ENCODE measurements at places on chromosomes 7 and 10.

- no peak for DNase-seq
Observed at GRCh38 chr7:64871761-64872160, 31.3 kb upstream of the ZNF273 start.

- DNase-seq: no peak
Observed at GRCh38 chr10:93222211-93222754, 148.6 kb downstream of the CYP26A1 start.

DNA sequence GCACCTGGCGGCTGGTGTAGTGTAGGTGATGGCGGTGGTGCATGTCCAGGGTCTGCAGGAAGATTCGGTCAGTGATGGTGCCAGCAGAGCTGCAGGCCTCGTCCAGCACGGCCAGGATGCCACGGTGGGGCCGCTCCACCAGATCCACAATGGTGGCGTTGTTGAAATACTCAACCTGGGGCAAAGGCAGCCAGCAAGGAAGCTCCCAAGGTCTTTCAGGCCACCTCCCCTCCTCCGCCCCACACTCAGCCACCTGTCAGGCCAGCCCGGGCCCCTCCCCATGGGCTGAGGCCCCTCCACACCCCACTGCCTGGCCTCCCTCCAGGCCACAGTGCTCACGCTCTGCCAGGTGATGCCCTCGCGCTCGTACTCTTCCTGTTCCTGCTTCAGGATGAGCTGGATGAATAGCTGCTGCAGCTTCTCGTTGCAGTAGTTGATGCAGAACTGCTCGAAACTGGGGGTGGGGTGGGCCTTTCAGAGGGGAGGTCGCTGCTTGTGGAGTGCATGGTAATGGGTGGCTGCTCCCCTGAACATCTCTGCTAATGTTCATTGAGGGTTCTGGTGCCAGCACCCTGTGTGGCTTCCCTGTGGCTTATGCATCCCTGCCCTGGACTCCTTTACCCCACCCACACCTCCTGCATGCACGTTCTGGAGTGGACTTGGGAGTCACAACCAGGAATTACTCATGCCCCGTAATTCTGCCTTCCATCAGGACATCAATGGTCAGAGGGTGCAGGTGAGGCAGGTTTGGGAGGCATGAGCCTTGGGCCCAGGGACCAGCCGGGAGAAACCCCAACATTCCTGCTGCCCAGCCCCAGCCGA lies 8.9 kb downstream of the MYO1G start:
- DNase-seq: no peak

- DNase-seq: no peak
Observed at GRCh38 chr10:101052285-101052684, 9.5 kb upstream of the KAZALD1 start.

GRCh38 chr7:100428199-100428966 lies at the start of gene ZCWPW1:
TSS of gene ZCWPW1 (minus strand) at chr7:100428703. CDS start at chr7:100420649, 8,054 bp downstream.
- peak; percentile 95 for DNase-seq

DNA sequence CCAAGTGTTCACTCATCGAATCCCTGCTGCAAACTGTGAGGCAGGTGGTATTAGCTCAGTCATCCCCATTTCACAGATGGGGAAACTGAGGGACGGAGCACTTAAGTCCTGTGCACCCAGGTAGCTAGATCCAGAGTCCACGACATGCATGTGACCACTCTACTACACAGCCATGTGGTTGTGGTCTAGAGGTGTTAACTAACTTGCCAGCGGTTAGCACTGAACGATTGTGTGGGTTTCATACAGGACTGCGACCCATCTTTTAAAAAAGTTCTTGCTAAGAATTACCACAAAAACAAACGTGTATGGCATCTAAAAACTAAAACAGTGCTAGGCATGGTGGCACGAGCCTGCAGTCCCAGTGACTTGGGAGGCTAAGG lies 16.1 kb upstream of the ABCC2 start:
- DNase-seq: no peak

- no peak for DNase-seq
Observed at GRCh38 chr10:81820418-81820817, 54.6 kb upstream of the NRG3 start.

- no peak for DNase-seq
Observed at GRCh38 chr10:18414061-18414460, 237.3 kb downstream of the NSUN6 start.

DNA sequence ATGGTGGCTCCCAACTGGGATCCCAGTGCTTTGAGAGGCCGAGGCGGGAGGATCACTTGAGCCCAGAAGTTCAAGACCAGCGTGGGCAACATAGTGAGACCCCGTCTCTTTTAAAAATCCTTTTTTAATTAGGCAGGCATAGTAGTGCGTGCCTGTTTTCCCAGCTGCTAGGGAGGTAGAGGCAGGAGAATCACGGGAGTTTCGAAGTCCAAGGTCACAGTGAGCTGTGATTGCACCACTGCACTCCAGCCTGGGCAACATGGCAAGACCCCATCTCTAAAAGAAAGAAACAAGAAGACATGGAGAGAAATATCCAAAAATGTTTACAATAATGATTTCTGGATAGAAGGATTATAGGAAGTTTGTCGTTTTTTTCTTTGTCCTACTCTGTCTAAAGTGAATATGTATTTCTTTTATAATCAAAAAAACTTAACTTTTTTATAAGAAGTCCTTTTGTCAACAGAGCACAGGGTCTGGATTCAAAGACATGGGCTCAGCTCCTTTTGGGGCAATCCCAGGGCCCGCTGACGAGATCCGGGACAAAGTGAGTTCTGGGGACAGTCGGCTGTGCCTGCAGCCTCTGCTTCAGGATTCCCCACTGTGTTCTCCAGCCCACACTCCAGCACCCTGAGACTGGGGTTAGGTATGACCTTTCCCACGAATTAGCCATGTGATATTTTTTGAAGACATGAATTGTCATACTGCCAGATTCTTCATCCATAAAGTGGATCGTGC lies 45.6 kb downstream of the PDGFA start:
- DNase-seq: no peak

- DNase-seq: no peak
Observed at GRCh38 chr7:36045326-36045725, 107.7 kb upstream of the EEPD1 start.

- no peak for DNase-seq
Observed at GRCh38 chr10:8302565-8302964, 248.1 kb downstream of the GATA3 start.

- DNase-seq: no peak
Observed at GRCh38 chr7:82472966-82473365, 29.4 kb upstream of the CACNA2D1 start.

GRCh38 chr7:155584261-155584660 lies 37.9 kb upstream of the CNPY1 start:
- no peak for DNase-seq

- no peak for DNase-seq
Observed at GRCh38 chr7:7785344-7785973, 67.1 kb upstream of the RPA3 start.

DNA sequence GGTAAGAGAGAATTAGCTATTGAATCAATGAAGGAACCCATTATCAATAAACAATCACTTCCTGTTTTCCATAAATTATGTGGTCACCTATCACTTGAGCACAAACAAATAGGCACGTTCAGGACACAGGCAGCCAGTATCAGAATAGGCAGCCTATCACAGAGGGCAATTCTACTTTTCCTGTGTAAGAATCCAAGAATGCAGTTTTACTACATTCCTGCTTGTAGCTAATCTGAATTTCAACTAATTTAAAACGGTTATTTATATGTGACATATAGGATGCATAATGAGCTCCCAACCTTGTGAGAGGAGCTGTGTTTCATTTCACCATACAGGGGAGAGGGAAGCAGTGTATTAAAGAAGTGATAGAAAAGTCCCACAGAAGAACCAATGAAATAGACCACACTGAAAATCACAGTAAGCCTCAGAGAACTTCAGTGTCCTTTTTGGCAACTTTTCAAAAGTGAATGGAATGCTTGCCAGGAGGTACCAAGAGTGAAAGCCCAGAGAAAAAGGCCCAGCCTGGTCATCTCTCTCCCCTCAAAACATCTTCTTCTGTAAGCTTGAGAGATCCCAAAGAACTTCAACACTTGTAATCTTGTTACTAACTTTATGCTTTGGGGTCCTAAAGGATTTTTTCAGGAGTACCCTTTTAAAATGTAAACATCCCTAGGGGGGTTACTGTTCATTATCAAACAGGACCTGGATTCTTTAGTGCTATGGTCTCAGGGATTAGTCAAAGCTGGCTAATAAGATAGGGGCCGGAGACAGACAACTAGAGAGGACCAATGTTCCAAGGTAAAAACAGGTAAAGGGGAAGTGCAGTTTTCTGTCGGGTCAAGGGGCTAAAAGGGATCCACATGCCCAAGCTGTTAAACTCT lies 1.3 kb downstream of the IMMP2L start:
- no peak for DNase-seq

DNA sequence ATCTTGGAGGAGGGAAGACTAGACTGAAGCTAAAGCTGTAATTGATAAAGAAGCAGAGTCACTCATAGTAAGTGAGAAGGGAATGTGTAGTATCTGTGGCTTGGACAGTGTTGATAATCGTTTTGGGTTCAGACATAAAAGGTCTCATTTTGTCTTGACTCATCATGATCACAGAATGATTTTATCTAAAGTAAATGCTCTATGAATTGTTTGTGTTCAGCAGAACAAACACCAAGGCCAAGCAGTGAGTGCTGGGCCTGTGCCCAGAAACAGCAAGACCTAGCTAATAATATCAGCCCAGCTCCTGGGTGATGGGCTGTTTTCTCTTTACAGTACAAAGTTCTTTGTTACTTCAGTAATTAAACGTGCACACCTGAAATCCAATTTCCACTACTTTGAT lies 26.7 kb upstream of the CD36 start:
- peak; percentile 96 for DNase-seq

- DNase-seq: no peak
Observed at GRCh38 chr10:75195035-75195763, 15.4 kb upstream of the VDAC2 start.

GRCh38 chr7:104162081-104162480 lies 45.7 kb downstream of the ORC5 start:
- no peak for DNase-seq

- DNase-seq: no peak
Observed at GRCh38 chr10:70551971-70552422, 50.5 kb downstream of the PRF1 start.
